ENCODE measurements at places on chromosomes 1 and 21.
A peak's percentile ranks its signal among the peaks of the same experiment; 100 is the strongest.

DNA sequence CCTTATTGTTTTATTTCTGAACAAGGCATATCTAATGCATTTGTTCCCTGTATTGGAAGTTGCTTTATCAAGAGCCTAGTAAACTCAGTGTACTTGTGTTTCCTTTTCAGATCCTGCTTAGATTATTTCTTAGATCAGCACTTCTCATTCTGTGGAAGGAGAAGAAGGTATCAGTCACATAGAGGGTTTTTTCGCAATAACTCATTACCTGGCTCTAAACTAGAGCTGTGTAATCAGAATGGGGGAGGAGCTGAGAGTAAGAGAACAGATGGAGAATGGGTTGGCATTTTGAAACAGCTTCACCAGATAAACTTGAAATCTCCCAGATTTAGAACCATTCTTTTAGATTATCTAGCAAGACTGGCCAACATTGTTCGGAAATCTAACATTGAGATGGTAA lies 11.0 kb downstream of the AHCYL1 start:
- no peak for DNase-seq

DNA sequence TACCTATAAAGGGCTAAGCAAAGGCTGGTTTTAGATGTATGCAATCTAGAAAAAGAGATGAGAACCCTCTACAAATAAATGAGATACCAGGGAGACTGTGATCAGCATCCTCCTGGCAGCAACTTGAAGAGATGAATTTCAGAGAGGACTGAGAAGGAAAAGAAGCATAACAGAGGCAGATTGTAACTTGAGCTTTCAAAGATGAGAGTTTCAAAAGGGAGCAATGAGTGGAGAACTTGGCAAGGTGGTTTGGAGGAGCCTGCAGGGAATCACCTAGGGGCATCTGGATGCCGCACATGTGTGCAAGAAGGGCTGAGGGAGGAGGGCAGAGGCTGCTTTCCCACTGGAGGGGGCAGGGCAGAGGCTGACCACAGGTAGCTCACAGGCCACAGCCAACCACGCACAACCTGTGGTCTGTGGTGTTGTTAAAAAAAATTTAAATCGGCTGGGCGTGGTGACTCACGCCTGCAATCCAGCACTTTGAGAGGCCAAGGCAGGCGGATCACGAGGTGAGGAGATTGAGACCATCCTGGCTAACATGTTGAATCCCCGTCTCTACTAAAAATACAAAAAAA lies 50.2 kb downstream of the PCNX2 start:
- no peak for DNase-seq

GRCh38 chr1:232150770-232151548 lies 479.0 kb downstream of the SIPA1L2 start:
- DNase-seq: no peak

GRCh38 chr1:2255420-2256369 lies 27.6 kb downstream of the SKI start:
- peak; percentile 73 for DNase-seq

DNA sequence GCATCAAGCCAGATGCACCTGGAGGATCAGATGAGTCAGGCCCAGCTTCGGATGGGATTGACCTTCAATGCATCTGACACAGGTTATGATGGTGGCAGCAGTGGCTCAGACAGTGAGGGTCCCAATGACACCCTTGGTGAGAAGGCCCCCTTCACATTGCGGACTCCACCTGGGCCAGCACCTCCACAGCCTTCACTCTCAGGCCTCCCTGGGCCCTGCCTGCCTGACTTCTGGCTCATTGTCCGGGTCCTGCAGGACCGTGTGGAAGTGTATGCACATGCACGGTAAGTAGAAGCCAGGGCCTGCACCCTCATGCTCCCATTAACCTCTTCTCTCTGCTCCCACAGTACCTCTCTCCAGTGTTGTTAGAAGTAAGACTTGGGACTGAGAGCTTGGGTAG lies 20.8 kb downstream of the HYI start:
- no peak for DNase-seq

- no peak for DNase-seq
Measured at GRCh38 chr1:226419284-226420029, 11.6 kb upstream of the PARP1 start.

- peak; percentile 39 for DNase-seq
Measured at GRCh38 chr1:88916883-88917282, 25.5 kb upstream of the GTF2B start.

DNA sequence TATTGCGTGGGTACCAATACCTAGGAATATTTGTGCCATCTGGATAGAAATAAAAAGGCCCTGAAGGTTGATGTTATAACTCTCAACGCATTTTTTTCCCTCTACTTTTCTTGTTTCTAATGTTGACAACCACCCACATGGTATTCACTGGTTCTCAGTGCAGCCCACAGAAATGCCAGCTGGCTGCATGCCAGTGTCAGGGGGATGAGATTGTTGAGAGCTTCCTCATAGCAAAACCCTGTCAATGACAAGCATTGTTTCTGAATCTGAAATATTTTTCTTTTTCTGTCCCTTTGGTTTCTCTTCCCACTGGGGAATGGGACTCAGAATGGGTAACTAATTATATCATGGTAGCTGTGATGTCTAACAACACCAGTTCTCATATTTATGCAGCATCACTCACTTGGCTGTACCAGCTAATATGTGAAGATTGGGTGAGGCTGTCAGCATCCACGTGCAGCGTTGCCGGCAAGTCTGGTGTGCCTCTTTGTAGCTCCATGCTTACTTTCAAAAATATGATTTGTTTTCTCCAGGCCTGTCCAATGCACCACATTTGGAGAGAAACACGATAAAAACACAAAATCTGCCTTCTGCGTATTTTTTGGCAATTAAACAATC lies 284.6 kb downstream of the PTBP2 start:
- DNase-seq: peak; percentile 24

- DNase-seq: no peak
Measured at GRCh38 chr1:51433972-51434510, 85.0 kb downstream of the EPS15 start.

DNA sequence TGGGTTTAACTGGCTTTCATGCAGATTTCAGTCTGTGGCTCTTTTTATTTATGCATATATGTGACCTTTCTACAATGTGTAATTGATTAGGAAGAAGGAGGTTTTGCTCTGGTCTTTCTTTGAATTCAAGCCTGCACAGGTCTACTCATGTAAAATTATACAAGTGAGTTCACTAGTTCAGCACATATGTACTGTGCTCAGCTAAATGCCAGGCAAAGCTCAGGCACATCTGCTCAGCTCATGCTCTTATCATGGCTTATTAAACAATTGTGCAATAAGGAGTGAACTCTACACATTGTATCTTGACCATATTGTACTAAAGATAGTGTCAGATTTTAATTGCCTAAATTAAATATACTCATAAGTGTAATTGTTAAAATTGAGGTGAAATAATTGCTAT lies 378.4 kb downstream of the ADGRL2 start:
- no peak for DNase-seq

GRCh38 chr1:1305300-1306069 lies 2.2 kb downstream of the ACAP3 start:
- DNase-seq: no peak

GRCh38 chr1:119981986-119982815 lies 85.9 kb upstream of the ADAM30 start:
- no peak for DNase-seq

- peak; percentile 69 for DNase-seq
Measured at GRCh38 chr21:37642493-37642892, 273.8 kb downstream of the KCNJ6 start.

DNA sequence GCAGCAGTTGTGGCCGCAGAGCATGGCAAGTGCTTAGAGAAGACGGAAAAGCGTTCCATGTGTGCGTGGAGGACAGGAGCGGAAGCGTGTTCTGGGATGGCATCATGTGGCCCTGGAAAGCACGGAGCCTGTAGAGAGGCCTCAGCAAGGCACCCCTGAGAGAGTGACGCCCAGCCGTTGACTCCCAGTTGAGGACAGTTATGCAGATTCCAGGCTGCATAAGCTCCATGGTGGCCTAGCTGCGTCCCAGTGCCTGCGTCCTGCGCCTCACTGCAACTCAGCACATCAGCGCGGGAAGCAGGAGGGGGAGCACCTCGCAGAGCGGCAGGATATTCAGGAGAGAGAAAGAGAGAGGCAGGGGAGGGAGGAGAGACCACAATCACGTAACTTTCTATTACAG lies 49.0 kb upstream of the TTC34 start:
- no peak for DNase-seq

GRCh38 chr1:54996359-54996868 lies 2.3 kb upstream of the BSND start:
- DNase-seq: peak; percentile 83

- no peak for DNase-seq
Measured at GRCh38 chr1:212119863-212120262, 84.3 kb downstream of the DTL start.

DNA sequence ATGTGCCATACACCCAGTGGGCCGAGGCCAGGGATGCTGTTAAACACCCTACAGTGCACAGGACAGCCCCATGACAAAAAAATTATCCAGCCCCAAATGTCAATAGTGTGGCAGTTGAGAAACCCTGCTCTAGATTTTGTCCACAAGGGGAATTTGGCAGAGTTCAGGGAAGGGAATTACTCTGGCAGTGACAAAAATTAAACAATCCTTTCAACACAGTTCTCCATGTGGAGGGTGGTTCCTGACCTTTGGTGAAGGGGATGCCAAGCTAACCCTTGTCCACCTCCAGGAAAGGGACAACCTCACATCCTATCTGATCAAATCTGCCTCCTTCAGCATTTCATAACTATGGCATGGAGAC lies 28.4 kb upstream of the CD84 start:
- no peak for DNase-seq

Data from MM.1S (cell line).